ENCODE measurements at places on chromosomes 12 and 14.

DNA sequence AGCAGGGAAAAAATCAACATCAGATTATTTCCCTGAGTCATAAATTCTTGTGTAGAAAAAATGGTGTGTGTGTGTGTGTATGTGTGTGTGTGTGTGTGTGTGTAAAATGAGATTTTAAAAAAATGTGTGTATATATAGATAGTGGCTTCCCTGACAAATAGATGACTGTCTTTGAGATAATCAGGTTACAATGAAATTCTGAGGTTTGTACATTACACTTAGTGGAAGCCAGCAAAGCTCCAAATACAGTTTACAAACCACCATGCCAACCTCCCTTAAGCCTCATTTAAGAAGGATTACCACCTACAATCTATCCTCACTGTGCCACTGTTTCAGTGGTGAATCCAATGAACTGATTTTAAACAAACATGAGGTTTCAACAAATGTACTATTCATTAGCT is 93.8 kb downstream of the MED13L start:
- no peak for DNase-seq

DNA sequence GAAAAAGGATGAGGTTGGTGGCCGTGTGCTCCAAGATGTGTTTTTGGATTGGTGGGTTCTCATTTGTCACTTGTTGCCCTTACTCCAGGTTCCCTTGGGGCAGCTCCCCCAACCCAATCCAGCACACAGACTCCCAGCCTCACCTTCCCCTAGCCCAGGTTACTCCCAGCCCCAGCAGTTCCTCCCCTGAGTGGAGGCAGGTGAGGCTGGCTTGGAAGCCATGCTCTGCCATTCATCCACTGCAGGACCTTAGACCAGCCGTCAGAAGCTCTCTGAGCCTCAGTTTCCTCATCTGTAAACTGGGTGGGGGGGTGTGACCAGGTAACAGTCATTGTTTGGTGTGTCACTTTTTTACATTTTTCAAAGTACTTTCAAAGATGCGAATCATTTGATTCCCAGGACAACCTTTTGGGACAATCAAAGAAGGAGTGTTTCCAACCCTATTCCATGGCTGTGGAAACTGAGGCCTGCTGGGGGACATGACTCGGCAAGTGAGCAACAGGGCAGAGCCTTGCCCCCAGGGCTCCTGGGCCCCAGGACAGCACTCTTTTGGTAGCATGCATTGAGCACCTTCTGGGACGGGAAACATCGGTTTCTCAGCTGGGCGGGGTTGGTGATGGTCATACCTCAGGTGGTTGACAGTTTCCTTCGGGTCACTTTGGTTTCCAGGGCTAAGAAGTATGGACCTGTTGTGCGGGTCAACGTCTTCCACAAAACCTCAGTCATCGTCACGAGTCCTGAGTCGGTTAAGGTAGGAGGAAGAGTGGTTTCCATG is 7.2 kb downstream of the CYP46A1 start:
- no peak for DNase-seq

GRCh38 chr12:94100211-94100627 is 48.2 kb upstream of the PLXNC1 start:
- no peak for DNase-seq

- DNase-seq: no peak
These were observed 766.0 kb upstream of the TBX3 start for GRCh38 chr12:115450017-115450416.

DNA sequence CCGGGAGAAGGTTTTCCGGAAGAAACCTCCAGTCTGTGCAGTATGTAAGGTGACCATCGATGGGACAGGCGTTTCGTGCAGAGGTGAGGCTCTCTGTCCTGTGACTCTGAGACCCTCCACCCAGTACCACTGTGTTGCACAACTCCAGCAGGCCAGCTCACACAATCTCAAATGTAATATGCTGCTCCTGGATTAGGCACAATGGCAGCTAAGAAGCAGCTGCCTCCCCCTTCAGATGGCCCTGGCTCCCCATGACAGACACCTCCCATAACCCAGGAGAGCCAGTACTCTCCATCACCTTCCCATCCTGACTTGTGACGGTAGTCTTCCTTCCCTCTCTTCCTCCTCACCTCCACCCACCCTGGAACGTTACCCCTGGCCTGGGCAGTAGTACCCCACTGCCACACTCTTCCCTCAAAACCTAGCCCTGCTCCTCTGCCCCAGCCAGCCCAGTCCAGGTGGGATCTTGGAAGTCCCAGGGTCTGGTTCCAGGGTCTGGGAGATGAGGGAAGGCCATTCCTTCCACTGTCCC is 2.1 kb downstream of the TNS2 start:
- no peak for DNase-seq

- peak; percentile 92 for DNase-seq
These were observed 20.1 kb downstream of the TPCN1 start for GRCh38 chr12:113241191-113242025.

DNA sequence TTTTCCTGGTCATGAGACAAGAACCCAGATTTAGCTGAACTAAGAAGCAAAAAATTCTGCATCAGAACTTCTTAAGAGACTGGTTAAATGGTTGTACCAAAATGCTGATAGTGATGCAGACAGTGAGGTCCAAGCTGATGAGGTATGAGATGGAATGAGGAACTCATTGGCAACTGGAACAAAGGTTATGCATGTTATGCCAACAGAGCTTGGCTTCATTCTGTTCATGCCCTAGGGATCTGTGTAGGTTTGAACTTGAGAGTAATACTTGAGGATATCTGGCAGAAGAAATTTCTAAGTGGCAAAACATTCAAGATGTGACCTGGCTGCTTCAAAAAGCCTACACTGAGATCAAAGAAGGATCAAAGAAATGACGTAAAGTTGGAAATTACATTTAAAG is 398.0 kb downstream of the FSCB start:
- no peak for DNase-seq

- no peak for DNase-seq
These were observed 175.8 kb upstream of the PLXNC1 start for GRCh38 chr12:93972411-93973208.

DNA sequence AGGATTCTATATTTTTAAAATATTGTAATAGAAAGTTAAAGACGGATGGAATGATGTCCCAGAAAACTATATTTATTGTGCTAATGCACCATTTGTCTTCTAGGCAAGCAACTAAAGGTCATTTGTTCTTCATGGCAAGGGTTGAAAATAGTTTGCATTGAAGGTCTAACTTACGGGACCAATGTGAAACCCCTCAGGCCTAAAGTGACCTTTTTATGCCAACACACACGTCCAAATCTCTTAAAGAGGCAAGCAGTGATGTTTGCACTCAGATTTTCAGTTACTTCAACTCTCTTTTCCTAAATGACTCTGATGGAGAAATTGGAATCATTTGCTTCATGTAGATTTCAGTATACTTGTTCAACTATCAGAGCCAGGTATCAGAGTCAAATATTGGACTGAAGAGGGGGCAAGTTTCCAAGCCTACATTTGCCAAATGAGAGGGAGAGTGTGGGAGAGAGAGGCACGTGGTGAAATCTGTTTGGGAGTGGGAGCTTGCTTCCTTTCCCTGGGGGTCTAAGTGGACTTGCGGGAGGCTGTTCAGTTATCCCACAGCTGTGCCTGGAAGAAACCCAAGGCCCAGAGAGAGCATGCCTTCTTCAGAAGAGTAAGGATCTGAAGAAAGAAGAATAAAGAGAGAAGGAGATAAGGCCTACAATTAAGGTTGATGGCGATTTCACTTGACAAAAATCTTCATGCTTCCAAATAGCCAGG is 459.8 kb downstream of the BCAT1 start:
- no peak for DNase-seq

GRCh38 chr14:67938071-67938470 is 118.5 kb downstream of the RAD51B start:
- no peak for DNase-seq

- DNase-seq: no peak
These were observed 170.0 kb downstream of the CCDC91 start for GRCh38 chr12:28360253-28360652.

DNA sequence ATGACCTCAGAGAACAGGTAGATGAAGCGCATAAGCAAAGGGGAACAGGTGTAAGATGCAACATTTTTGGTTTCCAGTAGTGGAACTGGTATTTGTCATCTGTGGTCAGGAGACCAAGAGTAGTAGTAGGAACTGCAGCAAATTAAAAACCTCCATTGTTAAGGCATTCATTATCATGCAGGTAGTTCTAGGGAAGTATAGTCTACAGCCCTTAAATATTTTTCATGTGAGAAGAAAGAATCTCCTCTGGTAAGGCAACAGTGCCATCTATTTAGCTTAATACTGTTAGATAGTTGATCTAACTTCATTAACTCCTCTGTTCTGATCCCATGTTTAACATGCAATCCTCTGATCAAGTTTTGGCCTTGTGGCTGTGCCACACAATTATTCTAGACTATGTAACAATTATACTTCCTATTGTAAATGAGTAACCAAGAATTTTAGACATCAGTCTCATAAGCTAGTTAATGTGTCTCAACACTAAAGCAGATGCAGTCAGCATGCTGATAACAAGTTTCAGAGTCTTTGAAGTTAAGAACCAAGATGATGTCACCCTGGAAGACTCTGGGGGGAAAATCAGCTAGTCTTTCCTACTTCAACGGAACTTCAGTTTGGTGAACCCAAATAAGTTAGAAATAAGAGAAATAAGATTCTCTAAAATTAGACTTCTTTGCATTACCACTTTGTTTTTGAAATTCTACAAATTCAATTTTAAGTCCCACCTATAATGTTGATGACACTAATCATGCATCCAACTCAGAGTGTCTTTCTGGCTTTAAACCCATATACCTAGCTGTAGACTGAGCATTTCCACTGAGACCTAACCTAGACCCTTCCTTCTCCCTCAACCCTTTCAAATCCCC is 70.9 kb downstream of the STXBP6 start:
- DNase-seq: no peak

GRCh38 chr14:61524936-61525292 is 170.4 kb upstream of the HIF1A start:
- DNase-seq: no peak

DNA sequence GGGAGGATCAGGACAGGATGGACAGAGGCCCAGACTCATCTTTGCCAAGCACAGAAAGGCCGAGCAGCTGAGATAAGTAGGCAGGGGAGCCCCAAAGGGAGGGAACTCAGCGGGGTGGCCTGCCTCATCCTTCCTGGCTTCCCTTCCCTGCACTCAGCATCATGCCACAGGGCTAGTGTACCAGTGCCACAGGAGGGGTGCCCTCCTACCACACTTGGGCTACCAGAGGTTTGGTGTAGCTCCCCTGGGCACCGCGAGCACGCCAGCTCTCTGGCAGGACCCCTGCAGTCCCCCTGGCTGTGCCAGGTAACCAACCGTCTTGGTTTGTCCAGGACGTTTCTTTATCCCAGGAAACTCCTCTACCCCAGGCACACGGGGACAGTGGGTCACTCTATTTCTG is 123.5 kb downstream of the ESRRB start:
- no peak for DNase-seq

- DNase-seq: no peak
These were observed 26.4 kb upstream of the SOS2 start for GRCh38 chr14:50257732-50258131.

DNA sequence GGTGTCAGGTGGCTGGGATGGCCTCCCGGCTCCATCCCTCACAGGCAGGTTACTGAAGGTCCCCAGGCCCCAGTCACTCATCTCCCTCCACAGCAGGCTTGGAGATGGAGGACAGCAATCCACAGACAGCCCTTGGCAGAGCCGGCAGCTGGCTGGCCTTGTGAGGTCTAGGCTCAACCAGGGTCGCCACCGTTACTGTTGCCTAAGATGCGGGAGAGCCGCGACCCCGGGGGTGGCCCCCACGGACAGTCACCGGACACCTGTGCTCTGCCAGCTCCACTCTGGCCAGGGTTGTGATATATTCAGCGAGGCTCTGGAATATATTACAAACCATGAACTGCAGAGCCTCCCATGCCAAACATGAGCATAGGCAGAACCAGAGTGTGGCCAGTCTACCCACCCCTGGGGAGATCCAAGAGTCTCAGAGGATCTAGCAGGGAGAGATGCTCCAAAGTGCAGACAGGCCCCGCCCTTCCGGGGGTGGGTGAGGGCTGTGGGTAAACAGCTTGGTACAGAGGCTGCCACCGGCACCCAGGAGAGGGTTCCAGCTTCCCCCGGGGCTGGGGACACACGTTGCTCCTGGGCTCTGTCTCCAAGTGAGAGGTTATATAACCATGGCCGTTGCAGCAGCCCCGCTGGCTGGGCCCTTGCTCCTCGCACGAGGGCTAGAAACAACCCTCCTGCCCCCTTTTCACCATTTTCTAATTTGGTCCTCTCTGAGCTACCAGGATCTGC is 55.9 kb upstream of the DIO3 start:
- DNase-seq: no peak

DNA sequence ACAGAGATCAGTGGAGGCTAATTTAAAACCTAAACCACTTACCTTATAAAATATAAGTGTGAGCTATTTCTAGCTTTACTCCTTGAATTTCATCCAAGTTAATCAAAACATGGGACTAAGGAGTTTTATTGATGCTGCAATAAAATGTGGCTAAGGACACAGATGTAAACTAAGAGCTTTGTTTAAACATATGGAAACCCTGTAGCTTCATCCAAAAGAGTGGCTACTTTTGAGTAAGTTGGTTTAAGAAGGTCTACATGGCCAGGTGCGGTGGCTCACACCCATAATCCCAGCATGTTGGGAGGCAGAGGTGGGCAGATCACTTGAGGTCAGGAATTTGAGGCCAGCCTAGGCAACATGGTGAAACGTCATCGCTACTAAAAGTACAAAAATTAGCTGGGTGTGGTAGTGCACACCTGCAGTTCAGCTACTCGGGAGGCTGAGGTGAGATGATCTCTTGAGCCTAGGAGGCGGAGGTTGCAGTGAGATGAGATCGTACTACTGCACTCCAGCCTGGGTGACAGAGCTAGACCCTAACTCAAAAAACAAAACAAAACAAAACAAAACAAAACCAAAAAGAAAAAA is 40.4 kb downstream of the TCHP start:
- no peak for DNase-seq

- DNase-seq: no peak
These were observed 597 bp downstream of the SOAT2 start for GRCh38 chr12:53103860-53104305.

GRCh38 chr12:61717986-61718385 is 542.2 kb upstream of the USP15 start:
- DNase-seq: no peak

- DNase-seq: peak; percentile 18
These were observed 455 bp downstream of the ATP6V1D start for GRCh38 chr14:67358924-67359774.

GRCh38 chr12:123076604-123077297 is 74.1 kb downstream of the PITPNM2 start:
- DNase-seq: no peak

- no peak for DNase-seq
These were observed 100.5 kb downstream of the EXOC5 start for GRCh38 chr14:57168138-57168679.

DNA sequence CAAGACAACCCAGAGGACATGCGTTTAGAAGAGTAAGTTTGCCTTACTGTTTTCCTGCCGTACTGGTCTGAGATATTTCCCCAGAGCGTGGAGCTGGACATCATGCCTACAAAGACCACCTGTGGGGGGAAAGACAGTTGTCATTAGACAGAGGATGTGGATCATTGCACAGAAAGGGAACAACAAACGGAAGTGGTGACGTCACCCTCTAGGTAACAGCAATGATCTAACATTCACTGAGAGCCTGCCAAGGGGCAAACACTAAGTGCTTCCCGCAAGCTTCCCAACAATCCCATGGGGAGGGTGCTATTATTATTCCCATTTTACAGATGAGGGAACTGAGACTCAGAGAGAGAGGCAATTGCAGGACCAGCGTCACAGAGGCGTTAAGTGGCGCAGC is 48.5 kb downstream of the SVOP start:
- DNase-seq: no peak
